Mammary epithelial cell (primary cell): ENCODE measurements at places on chromosomes 11 and 22.
A peak's percentile ranks its signal among the peaks of the same experiment; 100 is the strongest.

DNA sequence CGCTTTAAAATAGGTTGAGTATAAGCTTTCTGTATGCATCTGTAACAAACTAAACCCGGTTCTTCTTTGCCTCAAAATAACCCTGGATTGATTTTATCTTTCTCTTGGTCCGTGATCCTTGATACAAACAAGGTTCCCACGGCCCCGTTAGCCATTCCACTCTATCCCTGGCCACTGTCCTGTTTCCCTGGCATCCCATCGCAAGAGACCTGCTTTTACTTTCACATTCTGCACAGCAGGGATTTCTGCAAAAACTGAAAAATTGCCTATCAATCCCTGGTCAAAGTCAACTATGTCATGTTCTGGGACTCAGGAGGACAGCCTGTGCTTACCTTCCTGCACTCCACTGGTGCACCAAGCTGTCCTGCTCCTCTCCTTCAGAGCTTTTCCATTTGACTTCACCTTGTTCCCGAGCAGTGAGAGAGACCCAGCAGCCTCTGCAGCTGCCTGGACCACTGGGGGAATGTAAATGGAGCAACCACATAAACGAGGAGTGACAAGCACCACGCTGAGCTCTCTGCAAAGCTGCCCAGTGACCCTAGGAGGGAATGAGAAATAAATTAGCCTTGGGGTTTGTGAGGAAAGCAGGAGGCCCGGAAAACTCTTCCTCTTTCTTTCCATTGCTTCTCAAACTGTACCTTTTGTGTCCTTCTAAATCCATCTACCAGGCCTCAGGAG is 175.9 kb downstream of the NTM start:
- no peak for DNase-seq

DNA sequence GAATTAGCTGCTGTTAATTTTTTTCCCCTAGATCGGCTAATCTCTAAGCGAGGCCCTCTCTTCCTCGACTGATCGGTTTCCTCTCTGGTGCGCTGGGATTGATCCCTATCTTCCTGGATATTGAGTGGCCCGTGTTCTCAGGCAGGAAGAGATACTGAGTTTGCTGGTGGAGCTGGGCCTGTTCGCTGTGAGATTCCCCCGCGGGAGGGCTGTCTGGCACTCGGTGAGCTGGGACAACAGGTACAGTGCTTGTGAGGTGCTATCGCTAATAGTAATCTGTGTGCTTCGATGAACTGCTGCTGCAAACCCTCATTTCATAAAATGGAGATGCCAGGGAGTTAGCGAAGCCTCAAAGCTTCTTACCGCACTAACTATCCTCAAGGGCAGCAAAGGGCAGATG is 310.3 kb downstream of the NXPE2 start:
- no peak for DNase-seq

- DNase-seq = no peak
These were observed 5.0 kb upstream of the KCNJ11 start for GRCh38 chr11:17393472-17393871.

- no peak for DNase-seq
These were observed 199.5 kb downstream of the TTC28 start for GRCh38 chr22:28480000-28480715.

- DNase-seq = no peak
These were observed 9.6 kb upstream of the UCP3 start for GRCh38 chr11:74018331-74019005.

DNA sequence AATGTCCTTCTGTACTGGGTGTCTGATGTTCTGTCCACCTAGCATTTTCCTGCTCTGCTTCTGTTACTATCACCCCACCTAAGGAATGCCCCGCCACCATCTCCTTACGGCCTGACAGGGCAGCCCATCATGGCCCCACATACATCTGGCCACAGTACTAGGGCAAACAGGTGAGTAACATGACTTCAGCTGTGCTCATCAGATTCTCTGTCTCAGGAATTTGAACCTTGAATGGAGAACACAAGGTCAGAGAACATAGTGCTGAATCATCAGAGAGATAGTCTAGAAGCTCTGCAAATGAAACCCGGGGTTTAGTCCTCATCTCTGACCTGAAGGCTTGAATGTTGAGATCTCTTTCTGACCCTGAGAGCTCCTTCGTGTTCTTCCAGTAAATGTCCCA is 32.4 kb downstream of the ZC3H12C start:
- DNase-seq = peak; percentile 34

DNA sequence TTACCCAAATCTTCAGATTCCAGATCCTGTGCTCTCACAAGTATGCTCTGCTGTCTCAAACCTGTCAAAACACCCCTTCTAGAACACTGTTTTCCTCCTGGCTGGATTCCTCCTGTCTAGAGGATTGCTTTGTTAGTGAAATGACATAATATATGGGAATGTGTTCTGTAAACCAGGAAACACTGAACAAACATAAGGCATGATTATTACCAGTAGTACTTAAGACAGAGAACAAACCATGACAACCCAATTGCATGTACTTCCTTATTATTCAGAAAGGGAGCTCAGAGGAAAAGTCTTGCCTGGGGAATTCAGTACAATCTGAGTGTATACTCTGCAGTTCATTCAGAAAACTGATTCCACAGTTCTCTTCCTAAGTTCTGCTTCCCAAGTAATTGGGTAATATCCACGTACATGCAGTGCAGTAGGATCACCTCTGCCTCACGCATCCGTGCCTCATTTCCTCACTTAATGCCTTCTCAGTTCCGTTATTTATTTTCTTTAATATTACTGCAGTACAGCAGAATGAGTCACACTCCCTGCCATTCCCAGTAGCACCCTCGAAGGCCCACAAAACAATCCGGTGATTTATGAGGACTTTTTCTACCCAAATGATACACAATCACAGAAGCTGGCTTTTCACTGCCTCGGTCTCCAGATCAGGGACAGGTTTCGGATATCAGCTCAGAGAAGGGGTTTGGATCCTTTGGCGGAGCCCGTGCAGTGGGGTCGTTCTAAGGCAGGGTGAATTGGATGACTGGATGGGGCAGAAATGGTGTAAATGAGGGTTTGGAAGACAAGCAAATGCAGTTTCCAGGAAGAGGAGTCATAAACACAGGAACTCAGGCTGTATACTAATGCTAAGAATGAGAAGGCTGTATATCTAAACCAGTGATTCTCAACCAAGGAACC is 896.9 kb downstream of the KCNA4 start:
- DNase-seq = peak; percentile 16

GRCh38 chr11:78214331-78215194 is 25.8 kb downstream of the USP35 start:
- no peak for DNase-seq

DNA sequence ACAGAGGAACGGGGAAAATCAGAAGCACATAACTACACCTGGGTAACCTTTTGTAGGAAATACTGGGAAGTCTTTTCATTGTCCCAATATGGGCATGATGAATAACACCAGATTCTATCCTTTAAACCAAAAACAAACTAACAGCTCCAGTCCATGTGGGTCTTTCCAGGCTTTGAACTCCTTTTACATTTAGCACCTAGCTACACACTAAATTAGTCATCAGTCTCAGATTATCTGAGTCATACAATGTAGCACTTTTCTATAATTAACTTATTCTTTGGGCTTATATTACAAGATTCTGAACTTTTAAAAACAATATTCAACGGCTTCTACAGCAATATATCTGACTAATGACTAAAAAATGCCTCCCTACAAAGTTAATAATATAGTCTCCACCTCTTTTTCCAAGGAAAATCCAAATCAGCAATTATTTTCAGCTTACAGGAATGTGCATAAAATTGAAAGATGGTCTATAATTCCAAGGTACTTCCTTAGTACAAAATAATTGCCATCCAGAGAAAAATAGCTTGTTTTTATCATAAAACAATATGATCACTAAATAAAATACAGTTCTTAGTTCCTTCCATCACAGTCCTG is 26.3 kb downstream of the STK33 start:
- peak; percentile 65 for DNase-seq

DNA sequence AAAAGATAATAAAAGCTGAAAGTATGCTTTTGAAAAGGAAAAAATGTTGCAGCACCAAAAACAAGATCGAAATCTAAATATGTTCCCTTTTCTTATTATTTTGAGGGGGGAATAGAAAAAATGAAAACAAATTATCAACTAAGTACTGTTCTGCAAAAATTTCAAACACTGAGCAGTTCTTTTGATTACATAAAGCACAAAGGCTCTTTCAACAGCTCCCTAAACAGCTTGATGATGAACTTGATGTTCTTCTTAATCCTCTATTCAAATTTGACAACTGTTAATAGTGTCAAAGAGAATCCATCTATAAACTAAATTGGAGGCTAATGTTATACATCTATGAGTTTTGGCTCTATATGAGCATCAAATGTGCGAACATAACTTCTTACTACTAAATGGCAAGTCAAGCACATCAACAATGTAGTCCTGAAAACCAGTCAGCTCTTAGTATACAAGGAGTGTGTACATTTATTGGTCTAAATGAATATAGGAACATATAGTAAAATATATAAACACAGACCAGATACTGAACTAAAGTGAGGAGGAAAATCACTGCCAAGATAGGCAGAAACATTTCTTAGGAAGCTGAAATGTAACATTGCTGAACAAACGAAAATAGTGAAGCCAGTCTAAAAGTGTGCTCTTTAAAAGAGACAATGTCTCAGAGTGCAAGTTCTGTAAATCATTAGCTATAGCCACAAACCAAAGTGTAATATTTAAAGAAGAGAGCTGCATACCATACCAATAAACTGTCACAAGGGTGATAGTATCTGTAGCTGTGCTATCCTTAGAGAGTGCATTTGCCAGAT is 94.3 kb downstream of the SOX6 start:
- no peak for DNase-seq

- DNase-seq = peak; percentile 92
These were observed 4.2 kb downstream of the MRGPRF start for GRCh38 chr11:69008737-69009440.

GRCh38 chr11:70585236-70585545 is 186.9 kb downstream of the CTTN start:
- DNase-seq = no peak

DNA sequence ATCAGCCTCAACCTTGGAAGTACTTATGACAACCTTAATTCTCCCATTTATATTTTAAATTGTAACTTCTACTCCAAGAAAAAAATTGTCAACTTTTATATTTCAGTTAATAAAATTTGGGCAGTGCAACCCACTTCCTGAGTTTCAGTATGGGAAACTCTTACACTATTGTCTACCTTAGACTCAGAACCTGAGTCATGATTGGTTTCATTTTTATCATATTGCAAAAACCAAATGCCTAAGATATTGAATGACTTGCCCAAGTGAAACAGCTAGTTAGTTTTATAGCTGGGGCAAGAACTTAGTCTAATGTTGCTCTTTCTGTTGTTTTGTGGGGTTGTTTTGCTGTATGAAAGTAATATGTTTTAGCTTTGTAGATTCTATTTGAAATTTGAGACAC is 334.0 kb upstream of the ARHGAP42 start:
- DNase-seq = peak; percentile 37
